ENCODE measurements at places on chromosomes 13 and 19. TPM values are rescaled to one million over a fixed set of nuclear protein-coding genes. Genes with fewer than 3 reads are reported as not detected.

AMER2 gene
- total RNA-seq: 0.04 TPM

KLK4 gene
- 1.1 TPM for total RNA-seq

SLC15A1 gene
- 0.22 TPM for total RNA-seq

NALCN gene
- 8.8 TPM for total RNA-seq

LENG8 gene
- 305 TPM for total RNA-seq

MEDAG gene
- total RNA-seq: 73.2 TPM

TYROBP gene
- 104 TPM for total RNA-seq

ZNF146 gene
- total RNA-seq: 52.7 TPM

TTC9B gene
- not detected for total RNA-seq

NFIX gene
- total RNA-seq: 131 TPM

IQCN gene
- total RNA-seq: 12.7 TPM

PALM3 gene
- total RNA-seq: 4.5 TPM

SHC2 gene
- total RNA-seq: 31.6 TPM

PTH2 gene
- total RNA-seq: not detected

PLIN5 gene
- total RNA-seq: 17.1 TPM

CLIP3 gene
- total RNA-seq: 72.8 TPM

ATP5F1D gene
- total RNA-seq: 90.9 TPM

ADGRE3 gene
- total RNA-seq: 1.9 TPM

BRME1 gene
- 3.4 TPM for total RNA-seq

GJB6 gene
- total RNA-seq: not detected

RAB3A gene
- total RNA-seq: 2.9 TPM

FOXA3 gene
- not detected for total RNA-seq

ATP8A2 gene
- total RNA-seq: 1.2 TPM

ZNF549 gene
- total RNA-seq: 9.5 TPM

KLK6 gene
- 8.8 TPM for total RNA-seq

LYPD3 gene
- 1.6 TPM for total RNA-seq

KCNN4 gene
- 3.0 TPM for total RNA-seq

ZNF729 gene
- total RNA-seq: not detected

Measured in sciatic nerve (tissue), 2 donors.